Body of pancreas (tissue), 4 donors: ENCODE measurements at places on chromosomes 1 and 21.

- DNase-seq: no peak
These were observed 21.6 kb upstream of the DPYD start for GRCh38 chr1:97942161-97943123.

DNA sequence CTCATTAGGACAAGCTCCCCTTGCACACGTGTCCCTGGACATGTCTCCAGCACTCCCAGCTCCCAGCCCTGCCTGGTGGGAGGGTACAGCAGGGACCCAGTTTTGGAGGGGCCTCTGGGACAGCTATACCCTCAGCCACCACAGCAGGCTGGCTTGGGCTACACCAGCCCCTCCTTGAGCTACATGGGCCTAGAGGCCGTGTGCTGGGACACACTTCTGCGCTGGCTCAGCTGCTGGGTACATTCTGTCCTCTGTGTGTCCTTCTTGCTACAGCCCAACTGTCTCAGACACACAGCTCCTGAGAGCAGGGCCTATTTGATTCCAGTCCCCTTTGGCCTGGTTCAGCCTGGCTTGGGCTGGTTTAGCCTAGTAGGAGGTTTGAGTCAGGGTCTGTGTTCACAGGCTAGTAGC is 26.7 kb downstream of the DMAP1 start:
- peak; percentile 18 for DNase-seq

- DNase-seq: no peak
These were observed 10.2 kb downstream of the CXADR start for GRCh38 chr21:17523007-17523451.

DNA sequence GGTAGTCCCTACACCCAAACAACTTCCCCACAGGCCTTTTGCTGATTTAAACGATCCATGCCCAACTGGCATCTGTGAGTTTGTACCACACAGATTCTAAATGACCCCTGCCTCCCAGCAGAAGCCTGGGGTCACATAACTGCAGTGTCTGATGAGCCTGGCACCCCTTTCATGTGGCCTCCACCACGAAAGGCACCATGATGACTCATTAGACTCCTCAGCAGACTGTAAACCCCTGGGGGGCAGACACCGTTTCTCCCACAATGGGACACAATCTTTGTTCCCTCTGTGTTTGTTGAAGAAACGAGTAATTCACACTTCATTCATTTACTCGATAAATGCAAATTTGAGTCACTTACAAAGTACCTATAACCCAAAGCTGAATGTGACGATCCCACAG is 81.6 kb downstream of the CCDC185 start:
- DNase-seq: no peak

GRCh38 chr1:9730096-9730901 is 78.8 kb downstream of the PIK3CD start:
- DNase-seq: peak; percentile 68

GRCh38 chr1:87325982-87326738 is 2.5 kb upstream of the LMO4 start:
- DNase-seq: peak; percentile 58

DNA sequence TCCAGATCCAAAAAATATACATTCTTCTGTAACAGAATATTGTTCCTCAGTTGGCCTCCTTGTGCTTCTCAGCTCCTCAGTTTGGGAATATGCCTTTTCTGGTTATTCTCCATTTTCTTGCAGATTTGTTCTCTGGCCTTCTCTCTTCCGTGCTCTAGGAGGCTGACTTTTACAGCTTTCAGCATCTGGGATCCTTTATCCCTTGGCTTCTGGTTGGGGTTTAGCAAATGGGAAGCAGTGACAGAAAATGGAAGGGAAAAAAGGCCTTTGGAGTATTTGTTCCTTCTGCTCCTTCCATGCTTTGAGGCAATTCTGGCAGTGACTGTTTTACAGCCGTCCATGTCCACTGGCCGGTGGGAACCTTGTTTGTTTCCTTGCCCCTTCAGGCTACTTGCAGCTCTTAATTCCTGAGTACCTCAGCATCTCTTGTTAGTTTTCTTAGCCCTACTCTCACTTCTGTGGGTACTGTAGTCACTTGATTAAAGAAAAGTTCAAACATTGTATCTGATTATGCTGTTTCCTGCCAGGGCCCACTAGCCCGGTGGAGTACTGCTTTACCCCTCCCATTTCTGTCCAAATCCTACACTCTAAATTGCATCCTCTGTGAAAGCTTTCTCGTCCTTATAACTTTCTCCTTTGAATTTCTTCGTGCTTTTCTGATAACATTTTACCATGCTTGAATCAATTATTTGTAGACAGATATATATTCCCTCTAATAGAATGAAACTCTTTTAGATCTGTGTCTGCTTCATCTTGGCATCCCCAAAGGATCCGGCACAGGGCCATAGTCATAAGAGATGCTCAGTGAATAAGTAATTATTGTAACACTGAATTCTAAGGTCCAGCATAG is 118.2 kb downstream of the OSBPL9 start:
- no peak for DNase-seq

DNA sequence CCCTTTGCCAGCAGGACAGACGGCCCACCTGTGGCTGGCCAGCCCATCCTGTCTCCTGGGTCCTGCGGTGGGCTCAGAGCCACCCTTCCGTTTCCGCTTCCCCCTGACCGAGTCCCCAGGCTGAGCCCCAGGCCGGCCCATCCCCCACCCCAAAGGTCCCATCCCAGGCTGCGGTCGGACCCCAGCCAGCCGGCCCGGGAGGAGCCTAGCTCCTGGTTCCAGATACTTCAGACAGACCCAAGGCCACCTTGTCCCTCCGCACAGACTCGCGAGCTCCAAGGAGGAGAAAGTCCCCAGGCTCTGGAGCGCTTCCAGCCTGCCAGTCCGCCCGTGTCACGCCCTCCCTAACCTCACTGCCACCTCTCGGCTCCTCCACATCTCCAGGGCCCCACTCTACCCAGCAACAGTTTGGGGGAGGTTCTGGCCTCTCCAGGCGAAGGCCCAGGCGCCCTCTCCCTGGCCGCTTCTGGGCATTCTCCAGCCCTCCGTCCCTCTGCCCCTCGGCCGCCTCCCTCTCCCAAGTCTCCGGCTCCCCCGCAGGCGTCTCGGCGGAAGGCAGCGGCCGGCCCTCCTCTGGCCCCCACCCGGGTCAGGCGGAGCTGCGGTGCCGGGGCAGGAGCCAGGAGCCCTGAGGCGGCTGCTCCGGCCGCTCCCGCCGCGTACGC is 835 bp downstream of the LRRN2 start:
- DNase-seq: peak; percentile 31

DNA sequence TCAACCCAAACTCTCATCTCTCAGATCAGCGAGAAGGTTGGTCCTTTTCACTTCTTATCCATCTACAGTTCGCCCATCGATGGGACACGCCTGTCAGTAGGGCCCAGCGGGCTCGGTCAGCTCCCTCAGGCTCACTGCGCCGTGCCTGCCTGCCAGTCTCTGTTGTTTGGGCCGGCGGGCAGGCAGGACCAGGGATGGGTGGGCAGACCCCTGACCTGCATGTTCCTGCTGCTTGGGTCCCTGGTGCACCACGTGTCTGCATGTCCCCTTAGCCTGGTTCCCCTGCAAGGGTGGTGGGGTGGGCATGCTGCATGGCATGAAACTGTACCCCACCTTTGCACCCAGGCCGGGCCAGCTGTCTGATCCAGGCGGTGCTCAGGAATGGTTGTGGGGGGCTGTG is 52.4 kb downstream of the PTPRF start:
- no peak for DNase-seq

- no peak for DNase-seq
These were observed 30.8 kb upstream of the DIPK1A start for GRCh38 chr1:92992054-92992453.

DNA sequence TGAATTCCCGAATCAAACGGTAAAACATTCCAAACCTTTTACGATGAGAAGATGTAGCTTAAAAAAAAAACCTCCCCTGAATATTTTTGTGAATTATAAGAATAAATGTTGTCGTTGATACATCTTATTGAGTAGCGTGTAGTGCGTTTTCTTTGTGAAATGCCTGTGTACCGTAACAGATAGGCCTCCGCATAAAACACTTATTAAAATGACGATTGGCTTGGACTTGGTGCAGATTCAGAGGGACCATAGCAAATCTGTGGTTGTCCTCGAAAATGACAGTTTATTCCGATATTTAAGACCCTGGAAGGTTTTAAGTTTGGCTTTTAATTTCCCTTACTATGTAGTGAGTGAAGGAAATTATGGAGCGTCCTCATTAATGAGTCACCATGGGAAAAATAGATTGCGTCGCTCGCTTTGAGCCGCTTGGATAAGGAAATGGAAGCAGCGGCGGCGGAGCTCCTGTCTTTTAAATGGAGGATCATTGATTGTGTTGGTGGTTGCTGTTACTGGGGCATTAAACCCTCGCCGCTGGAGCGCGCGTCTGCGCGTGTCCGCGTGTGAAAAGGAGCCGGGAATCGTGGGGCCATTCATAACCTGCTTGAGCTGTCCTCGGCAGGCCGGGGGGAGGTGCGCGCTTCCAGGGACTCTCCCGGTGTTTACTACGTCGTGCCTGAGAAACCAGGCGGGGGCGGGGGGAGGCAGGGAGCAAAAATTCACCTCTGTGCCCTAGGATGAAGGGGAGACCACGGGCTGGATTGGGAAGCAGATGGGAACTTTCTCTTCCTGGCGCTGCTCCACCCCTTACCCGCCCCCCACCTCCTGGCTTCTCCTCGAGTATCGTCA is 1.6 kb downstream of the SPEN start:
- DNase-seq: peak; percentile 90

DNA sequence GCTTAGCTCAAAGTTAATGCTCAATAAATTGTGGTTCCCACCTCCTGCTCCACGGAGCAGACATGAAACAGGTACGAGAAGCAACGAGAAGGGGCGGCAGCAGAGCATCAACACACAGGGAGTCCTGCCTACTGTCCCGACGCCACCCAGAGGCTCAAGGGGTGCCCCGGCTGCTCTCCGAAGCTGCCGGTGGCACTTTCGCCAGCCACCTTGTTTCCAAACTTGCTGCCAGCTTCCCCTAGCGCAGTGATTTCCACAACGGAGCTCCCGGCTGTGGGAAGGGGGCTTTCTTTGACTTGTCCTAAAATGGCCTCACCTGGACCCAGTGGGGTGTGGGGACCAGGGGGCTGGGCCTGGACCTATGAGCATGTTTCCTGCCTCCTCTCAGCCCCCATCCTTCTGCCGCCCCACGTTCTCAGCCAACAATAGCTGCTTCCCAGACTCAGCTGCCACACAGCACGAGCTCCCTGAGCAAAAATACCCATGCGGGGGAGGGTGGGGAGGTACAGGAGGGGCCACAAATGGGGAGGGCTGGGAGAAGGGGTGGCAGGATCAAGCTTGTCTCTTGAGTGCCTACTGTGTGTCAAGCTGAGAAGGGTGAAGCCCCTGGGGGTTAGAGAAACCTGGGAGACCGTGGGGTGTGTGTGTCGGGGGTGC is 35.6 kb upstream of the ECE1 start:
- no peak for DNase-seq

DNA sequence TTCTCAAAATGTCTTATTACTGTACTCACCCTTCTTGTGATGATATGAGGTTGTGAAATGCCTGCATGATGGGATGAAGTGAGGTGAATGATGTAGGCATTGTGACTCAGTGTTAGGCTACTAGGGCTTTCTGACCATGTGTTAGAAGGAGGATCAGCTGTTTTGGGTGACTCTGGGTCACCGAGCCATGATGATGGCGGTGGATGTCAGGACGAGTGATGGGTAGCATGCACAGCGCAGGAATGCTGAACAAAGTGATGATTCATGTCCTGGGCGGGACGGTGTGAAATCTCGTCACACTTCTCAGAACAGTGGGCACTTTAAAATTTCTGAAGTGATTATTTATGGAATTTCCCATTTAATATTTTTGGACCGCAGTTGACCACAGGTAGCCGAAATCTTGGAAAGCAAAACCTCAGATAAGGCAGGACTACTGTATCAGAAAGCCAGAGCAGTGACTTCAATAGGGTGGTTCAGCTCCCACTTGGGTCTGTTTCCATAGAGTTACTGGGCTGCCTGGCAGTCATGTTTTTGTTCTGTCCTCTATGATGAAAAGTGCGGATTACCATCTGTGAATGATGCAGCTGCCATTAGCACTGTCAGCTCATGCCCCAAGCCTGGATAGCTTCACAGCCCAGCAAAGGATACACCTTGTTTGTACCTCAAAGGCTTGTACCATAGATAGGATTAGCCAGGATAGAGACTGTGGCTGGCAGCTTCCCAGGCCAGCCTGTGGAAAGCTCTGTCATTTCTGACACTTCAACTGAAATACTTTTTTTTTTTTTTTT is 26.6 kb downstream of the IL6R start:
- no peak for DNase-seq

- no peak for DNase-seq
These were observed 41.0 kb downstream of the CDC42 start for GRCh38 chr1:22093513-22093912.

GRCh38 chr1:93771843-93772242 is 90.2 kb upstream of the BCAR3 start:
- no peak for DNase-seq

DNA sequence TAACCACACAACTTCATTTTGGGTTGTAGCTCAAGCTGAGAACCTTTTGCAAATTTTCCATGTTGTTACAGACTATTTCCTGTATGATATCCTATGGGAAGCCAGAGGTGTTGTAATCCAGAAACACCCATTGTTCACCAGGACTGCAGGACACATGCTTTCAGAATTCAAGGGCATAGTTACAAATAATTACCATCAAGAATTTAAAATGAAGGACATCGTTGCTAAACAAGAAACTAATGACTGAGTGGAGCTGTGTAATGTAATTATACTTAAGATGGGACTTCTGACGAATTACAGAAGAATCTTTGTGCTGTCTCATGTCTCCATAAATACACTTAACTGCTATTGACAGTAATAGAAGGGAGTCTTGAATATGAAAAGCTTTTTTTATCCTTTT is 47.6 kb upstream of the HOOK1 start:
- no peak for DNase-seq

DNA sequence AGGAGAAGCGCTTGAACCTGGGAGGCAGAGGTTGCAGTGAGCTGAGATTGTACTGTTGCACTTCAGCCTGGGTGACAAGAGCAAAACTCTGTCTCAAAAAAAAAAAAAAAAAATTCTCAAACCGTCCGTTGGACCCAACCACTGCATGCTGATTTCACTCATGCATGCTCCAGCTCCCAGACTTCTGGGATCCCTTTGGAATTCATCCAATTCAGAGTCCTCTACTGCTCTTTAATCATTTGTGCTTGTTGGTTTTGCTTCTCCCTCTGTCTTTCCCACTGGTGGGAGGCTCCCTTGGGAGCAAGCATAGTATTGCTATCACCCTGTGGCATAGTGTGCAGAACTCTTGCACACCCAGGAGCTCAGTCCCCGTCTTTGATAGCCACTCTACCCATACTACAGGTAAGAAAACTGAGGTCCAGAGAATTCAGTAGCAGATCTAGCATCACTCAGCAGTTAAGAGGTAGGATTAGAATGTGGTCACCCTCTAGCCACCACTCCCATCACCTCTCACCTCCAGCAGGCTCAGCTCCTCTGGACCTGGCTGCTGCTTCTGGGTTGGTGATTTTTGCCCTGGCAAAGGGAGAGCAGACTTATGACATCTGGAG is 3.1 kb upstream of the LMNA start:
- DNase-seq: no peak
